ENCODE measurements at places on chromosomes 7 and 10. TPM values are rescaled to one million over a fixed set of nuclear protein-coding genes. Genes with fewer than 3 reads are reported as not detected.

GRCh38 chr10:106384496-106384895, 780.0 kb downstream of the SORCS1 start:
- no peak overlapping the region for H3K27ac ChIP-seq
- no peaks in the 10 kb centered on the region for H3K36me3 ChIP-seq
- DNase-seq = no peak
- H3K27me3 ChIP-seq = no peaks in the 10 kb centered on the region

GRCh38 chr10:101444058-101444898, 90.3 kb downstream of the BTRC start:
- no peak for DNase-seq
- no peaks in the 10 kb centered on the region for H3K27me3 ChIP-seq
- no peaks in the 10 kb centered on the region for H3K4me1 ChIP-seq
- H3K27ac ChIP-seq = no peak overlapping the region
- no peaks in the 10 kb centered on the region for H3K36me3 ChIP-seq

DNA sequence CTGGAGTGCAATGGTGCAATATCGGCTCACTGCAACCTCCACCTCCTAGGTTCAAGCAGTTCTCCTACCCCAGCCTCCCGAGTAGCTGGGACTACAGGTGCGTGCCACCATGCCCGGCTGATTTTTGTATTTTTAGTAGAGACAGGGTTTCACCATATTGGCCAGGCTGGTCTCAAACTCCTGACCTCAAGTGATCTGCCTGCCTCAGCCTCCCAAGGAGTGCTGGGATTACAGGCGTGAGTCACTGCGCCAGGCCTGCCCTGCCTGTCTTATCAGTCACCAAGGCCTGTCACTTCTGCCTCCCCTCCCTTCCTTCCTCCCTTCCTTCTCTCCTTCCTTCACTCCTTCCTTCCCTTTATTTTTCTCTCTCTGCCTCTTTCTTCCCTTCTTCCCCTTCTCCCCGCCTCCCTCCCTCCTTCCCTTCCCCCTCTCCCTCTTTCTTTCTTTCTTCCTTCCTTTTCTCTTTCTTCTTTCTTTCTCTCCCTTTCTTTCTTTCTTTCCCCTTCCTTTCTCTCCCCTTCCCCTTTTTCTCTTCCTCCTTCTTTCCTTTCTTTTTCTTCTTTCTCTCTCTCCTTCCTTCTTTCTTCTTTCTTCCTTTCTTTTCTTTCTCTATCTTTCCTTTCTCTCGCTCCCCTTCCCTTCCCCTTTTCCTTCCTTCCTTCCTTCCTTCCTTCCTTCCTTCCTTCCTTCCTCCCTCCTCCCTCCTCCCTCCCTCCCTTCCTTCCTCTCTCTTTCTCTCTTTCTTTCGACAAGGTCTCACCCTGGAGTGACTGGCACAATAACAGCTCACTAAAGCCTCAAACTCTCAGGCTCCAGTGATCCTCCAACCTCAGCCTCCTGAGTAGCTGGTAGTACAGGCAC, 3.1 kb upstream of the ST7 start:
- no peak overlapping the region for H3K4me3 ChIP-seq
- H3K4me1 ChIP-seq = peaks cover 16% of the 10 kb centered on the region
- H3K36me3 ChIP-seq = no peaks in the 10 kb centered on the region
- DNase-seq = no peak
- no peaks in the 10 kb centered on the region for H3K27me3 ChIP-seq
- H3K27ac ChIP-seq = no peak overlapping the region

DNA sequence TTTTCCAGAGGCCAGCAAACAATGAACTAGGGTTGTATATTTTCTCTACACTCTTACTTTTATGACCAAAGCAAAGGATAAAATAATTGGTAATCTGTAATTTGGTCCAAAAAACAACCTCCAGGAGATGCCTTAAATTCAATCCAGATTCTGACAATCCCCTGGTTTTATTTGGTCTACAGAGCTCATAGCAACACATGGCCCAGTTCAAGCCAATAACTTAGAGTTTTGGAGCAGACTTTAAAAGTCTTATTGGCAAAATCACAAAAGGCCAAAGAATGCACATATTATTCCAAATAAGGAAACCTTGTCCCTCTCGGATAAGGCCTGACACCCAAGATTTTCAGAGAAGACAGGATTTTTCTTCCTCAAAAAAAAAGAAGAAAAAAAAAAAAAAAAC, 51.9 kb downstream of the SORBS1 start:
- H3K4me1 ChIP-seq = no peaks in the 10 kb centered on the region
- no peak for DNase-seq
- no peaks in the 10 kb centered on the region for H3K36me3 ChIP-seq
- H3K27ac ChIP-seq = no peak overlapping the region
- H3K27me3 ChIP-seq = no peaks in the 10 kb centered on the region

DNA sequence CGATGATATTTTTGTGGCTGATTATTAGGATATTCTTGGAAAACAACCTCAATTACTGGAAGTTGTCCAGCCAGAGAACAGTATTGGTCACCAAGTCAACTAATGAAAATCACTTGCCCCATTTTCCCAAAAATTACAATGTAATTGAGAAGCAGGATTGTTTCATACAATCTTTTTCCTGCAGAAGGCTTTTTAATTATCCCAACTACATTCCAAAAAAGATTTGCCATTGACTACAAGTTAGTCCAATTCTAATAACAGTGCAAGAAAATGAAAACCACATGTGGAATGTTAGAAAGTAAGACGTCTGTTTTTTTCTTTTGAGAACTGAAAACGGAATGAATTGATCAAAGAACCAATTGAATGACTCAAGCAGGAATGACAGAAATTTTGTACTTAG, 1195.8 kb downstream of the SORCS1 start:
- H3K4me3 ChIP-seq = no peak overlapping the region
- no peaks in the 10 kb centered on the region for H3K27me3 ChIP-seq
- no peak for DNase-seq
- no peak overlapping the region for H3K27ac ChIP-seq
- H3K36me3 ChIP-seq = no peaks in the 10 kb centered on the region
- no peaks in the 10 kb centered on the region for H3K4me1 ChIP-seq

The NKX1-2 gene
- not detected for total RNA-seq

GRCh38 chr7:77349141-77349540, 67.0 kb downstream of the GSAP start:
- no peaks in the 10 kb centered on the region for H3K36me3 ChIP-seq
- H3K4me1 ChIP-seq = peaks cover 53% of the 10 kb centered on the region
- H3K4me3 ChIP-seq = no peak overlapping the region
- H3K27me3 ChIP-seq = no peaks in the 10 kb centered on the region

- no peak overlapping the region for H3K4me3 ChIP-seq
- H3K27ac ChIP-seq = no peak overlapping the region
- DNase-seq = no peak
- no peaks in the 10 kb centered on the region for H3K27me3 ChIP-seq
- H3K36me3 ChIP-seq = no peaks in the 10 kb centered on the region
Measured at GRCh38 chr10:131644289-131644688, 256.5 kb upstream of the PPP2R2D start.

DNA sequence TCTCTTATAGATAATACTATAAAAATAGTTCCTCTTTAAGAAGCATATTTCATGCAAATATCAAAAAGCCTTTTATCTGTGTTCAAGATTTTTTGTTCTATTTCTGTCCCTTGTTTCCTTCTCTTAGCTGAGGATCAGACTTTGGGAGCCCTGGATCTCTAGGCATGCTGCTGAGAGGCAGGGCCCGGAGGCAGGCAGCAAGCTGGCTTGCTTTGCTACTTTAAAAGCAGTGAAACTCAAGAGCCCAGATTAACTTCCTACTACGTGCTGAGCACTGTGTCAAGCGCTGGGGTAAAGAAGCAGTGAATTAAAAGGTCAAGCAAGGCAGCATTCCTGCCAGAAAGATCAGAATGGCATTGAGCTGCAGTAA, 31.0 kb upstream of the ARID5B start:
- H3K27me3 ChIP-seq = no peaks in the 10 kb centered on the region
- no peak for DNase-seq
- H3K27ac ChIP-seq = no peak overlapping the region
- no peak overlapping the region for H3K4me3 ChIP-seq

The NUDT5 gene
- total RNA-seq = 55.6 TPM

The ADAM12 gene
- total RNA-seq = 0.17 TPM

The FGFBP3 gene
- total RNA-seq = 6.5 TPM

The PTPRN2 gene
- total RNA-seq = 1.8 TPM

DNA sequence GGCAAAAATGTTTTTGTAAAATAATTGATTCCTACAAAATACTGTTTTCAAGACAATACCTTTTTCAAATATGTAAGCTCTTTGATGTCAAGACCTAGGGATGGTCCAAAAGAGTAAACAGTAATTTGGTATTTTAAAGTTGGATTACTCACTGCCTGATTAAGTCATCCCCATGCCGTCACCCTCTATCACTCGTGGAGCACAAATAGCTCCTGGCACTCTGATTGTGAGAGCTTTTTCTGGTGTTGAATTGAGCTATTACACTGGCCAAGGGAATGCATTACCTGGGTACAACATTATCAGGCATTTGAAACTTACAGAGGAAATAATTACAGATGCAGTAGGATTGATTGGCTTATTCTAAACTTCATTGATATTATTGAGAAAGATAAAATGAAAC, 231.9 kb upstream of the GRM3 start:
- DNase-seq = no peak
- H3K4me1 ChIP-seq = no peaks in the 10 kb centered on the region
- no peaks in the 10 kb centered on the region for H3K27me3 ChIP-seq
- H3K4me3 ChIP-seq = no peak overlapping the region

- peaks cover 25% of the 10 kb centered on the region for H3K36me3 ChIP-seq
- no peak overlapping the region for H3K4me3 ChIP-seq
- no peak for DNase-seq
- H3K27ac ChIP-seq = no peak overlapping the region
- H3K4me1 ChIP-seq = peaks cover 28% of the 10 kb centered on the region
- H3K27me3 ChIP-seq = no peaks in the 10 kb centered on the region
Measured at GRCh38 chr7:151491859-151492258, 27.8 kb downstream of the RHEB start.
